ENCODE measurements at places on chromosomes 13 and 19. TPM values are rescaled to one million over a fixed set of nuclear protein-coding genes. Genes with fewer than 3 reads are reported as not detected.

DNA sequence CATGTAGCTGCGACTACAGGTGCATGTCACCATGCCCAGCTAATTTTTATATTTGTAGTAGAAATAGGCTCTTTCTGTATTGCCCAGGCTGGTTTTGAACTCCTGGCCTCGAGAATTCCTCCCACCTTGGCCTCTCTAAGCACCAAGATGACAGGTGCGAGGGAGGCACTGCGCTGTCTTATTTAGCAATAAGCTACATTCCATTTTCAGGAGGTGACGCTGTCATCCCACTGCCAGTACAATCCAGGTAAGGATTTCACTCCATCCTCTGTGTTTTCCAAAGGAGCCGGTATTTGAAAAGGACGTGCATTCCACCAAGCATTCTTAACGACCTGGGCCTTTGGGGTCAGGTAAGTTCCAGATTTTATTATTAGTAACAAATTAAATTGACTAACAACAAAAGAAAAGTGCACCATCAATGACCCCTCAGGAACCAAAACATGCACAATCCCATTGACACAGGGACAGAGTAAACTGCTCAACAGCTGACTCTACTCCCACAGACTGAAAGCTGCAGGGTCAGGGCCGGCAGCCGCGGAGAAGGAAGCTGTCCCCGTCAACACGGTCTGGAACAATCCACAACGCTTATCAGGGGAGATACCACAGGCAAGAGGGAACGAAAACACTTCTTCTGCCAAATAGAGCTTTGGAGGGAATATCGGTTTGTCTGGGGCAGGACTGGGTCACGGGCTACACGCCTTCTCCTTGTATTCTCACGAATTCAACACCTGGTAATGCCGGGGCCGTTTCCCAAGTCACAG, 82.8 kb downstream of the INSR start:
- peak; percentile 65 for DNase-seq
- H3K27me3 ChIP-seq = no peaks in the 10 kb centered on the region
- H3K36me3 ChIP-seq = no peaks in the 10 kb centered on the region
- peaks cover 8% of the 10 kb centered on the region for H3K4me1 ChIP-seq

GRCh38 chr13:109626386-109627171, 159.8 kb downstream of the IRS2 start:
- no peaks in the 10 kb centered on the region for H3K4me1 ChIP-seq
- H3K4me3 ChIP-seq = no peak overlapping the region
- DNase-seq = no peak
- H3K27me3 ChIP-seq = no peaks in the 10 kb centered on the region

GRCh38 chr13:43911278-43911677, 31.6 kb downstream of the LACC1 start:
- H3K27me3 ChIP-seq = no peaks in the 10 kb centered on the region
- no peak overlapping the region for H3K27ac ChIP-seq
- DNase-seq = no peak
- no peak overlapping the region for H3K4me3 ChIP-seq

DNA sequence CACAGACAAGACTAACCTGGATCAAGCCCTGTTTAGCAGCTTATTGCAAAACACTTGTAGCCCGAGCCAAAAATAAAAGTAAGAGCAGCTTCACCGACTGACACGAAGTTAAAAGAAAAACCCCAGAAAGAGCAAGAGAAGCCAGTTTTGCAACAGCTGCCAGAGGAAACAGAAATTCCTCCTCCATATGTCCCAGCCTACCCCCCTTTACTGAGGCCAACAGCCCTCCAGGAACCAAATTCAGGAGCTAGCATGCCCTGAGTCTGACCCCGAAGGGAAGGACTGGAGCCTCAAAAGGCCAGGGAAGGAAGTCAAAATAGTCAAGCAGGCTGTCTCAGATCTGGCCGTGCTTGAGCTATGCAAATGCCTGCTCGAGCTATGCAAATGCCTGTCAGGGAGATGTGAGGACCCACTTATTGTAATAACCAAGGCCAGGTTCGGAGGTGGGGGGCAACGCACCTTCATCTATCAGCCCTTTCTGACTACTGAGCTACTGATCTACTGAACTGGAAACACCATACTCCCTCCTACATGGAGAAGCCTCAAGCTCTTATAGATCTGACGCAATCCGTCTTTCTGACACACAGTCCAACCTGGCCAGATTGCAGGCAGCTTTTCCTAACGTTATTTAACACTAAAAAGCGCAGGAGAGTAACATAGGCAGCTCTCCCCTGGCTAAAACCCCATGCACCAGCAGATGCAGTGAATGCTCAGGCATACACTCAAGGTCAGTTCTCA, 6.7 kb downstream of the SIGLEC11 start:
- no peaks in the 10 kb centered on the region for H3K27me3 ChIP-seq
- H3K4me3 ChIP-seq = no peak overlapping the region
- H3K4me1 ChIP-seq = no peaks in the 10 kb centered on the region
- DNase-seq = no peak

Gene USHBP1
- 3.8 TPM for total RNA-seq

Gene DGKH
- total RNA-seq = 7.1 TPM

Gene TDRD12
- total RNA-seq = 0.84 TPM

GRCh38 chr13:35888457-35888883, 242.7 kb downstream of the DCLK1 start:
- no peak overlapping the region for H3K27ac ChIP-seq
- H3K4me1 ChIP-seq = peaks cover 3% of the 10 kb centered on the region
- H3K27me3 ChIP-seq = no peaks in the 10 kb centered on the region
- no peak for DNase-seq
- no peaks in the 10 kb centered on the region for H3K36me3 ChIP-seq
- H3K4me3 ChIP-seq = peak overlapping the region; percentile 15

Gene TMEM38A
- total RNA-seq = 3.7 TPM

DNA sequence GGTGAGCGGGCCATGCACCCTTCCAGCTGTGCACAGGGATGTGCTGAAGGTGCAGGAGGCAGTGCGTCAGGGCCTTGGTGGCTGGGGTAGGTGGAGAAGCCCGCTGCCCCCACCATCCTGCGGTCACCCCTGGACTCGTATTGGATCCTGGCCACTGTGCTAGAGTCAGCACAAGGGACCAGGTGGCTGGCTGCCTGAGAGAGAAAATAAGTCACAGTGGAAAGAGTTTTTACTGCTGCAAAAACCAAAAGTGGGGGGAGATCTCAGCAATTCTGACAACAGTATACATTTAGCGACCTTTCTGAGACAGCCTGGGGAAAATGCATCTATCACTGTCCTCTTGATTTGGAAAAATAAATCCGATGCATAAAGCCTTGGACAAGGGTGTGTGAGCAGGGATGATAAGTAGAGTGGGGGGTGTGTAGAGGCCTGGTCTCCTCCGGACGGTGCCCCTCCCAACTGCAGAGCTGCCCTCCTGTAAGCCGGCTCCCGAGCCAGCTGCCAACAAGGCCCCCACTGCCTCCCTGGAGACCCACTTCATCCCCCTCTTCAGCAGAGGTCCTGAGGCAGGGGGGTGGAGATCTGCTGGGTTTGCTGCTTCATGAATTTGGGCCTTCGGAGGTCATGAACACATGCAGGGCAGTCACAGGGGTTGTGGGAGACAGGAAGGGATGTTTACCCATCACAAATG, 84.2 kb downstream of the SLC7A1 start:
- H3K4me3 ChIP-seq = no peak overlapping the region
- DNase-seq = no peak
- H3K4me1 ChIP-seq = no peaks in the 10 kb centered on the region
- no peaks in the 10 kb centered on the region for H3K27me3 ChIP-seq
- no peak overlapping the region for H3K27ac ChIP-seq

DNA sequence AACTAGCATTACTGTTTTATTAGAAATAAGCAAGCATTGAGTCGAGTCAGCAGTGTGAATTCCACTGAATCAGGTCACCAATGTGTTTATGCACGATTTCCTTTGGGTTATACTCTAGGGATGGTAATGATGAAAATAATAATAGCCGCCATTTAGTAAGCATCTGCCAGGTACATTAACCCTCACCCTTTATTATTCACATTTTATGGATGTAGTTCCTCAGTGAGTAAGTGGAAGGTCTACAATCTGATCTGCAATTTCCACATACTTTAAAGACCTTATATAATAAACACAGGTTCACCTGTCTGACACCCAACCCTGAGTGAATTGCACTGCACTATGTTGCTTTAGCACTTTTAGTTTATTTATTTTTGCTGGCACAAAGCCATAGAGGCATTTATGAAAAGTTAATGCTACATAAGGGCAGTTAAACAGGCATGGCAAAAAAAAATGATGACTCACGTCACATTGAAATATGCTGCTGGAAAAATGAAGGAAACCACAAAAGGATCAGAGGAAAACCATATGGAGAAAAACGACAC, 122.4 kb downstream of the TRPC4 start:
- no peak overlapping the region for H3K27ac ChIP-seq
- DNase-seq = no peak
- H3K36me3 ChIP-seq = no peaks in the 10 kb centered on the region
- no peaks in the 10 kb centered on the region for H3K27me3 ChIP-seq

- no peak for DNase-seq
- no peak overlapping the region for H3K27ac ChIP-seq
- H3K4me3 ChIP-seq = peak overlapping the region; percentile 63
- no peaks in the 10 kb centered on the region for H3K27me3 ChIP-seq
- peaks cover 20% of the 10 kb centered on the region for H3K4me1 ChIP-seq
- H3K36me3 ChIP-seq = peaks cover 3% of the 10 kb centered on the region
Observed at GRCh38 chr13:31947105-31947504, 84.5 kb upstream of the FRY start.

GRCh38 chr19:42360787-42361544, 29.1 kb downstream of the CNFN start:
- no peaks in the 10 kb centered on the region for H3K27me3 ChIP-seq
- DNase-seq = peak; percentile 80
- H3K4me1 ChIP-seq = no peaks in the 10 kb centered on the region
- H3K36me3 ChIP-seq = peaks cover 28% of the 10 kb centered on the region
- no peak overlapping the region for H3K4me3 ChIP-seq

- H3K27ac ChIP-seq = no peak overlapping the region
- H3K4me1 ChIP-seq = no peaks in the 10 kb centered on the region
- no peaks in the 10 kb centered on the region for H3K27me3 ChIP-seq
- peak; percentile 85 for DNase-seq
- H3K36me3 ChIP-seq = no peaks in the 10 kb centered on the region
Observed at GRCh38 chr19:10454267-10454666, 33.9 kb downstream of the PDE4A start.

- DNase-seq = no peak
- H3K4me3 ChIP-seq = no peak overlapping the region
- H3K27me3 ChIP-seq = no peaks in the 10 kb centered on the region
Observed at GRCh38 chr13:114115796-114116195, 16.6 kb downstream of the RASA3 start.

- no peak for DNase-seq
- no peaks in the 10 kb centered on the region for H3K27me3 ChIP-seq
Observed at GRCh38 chr13:20877902-20878301, 24.6 kb downstream of the XPO4 start.

Gene PHF11
- total RNA-seq = 23.1 TPM
